GM13976 (cell line): ENCODE measurements at places on chromosomes 4 and X.

- peak; percentile 42 for DNase-seq
Observed at GRCh38 chr4:47972181-47972580, 44.3 kb downstream of the CNGA1 start.

GRCh38 chr4:67459164-67459563 is 86.1 kb downstream of the CENPC start:
- DNase-seq, result no peak

DNA sequence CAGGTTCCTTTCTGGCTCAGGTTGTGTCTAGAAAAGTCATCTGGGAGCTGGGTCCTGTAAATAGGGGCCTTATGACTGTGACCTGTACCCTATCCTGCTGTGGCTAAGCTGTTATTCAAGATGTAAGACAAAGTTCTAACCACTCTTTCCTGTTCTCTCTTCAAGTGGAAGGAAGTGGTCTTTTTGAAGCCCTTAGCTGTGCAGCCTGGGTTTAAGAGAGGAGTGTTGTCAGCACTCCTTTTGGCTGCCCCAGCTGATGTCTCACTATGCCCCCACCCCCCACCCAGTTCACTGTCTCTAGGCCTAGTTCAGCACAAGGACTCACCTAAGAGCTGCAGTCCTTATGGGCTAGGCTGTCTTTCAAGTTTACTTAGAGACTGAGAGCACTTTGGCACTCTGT is 1069.5 kb downstream of the FAM133A start:
- no peak for DNase-seq

GRCh38 chr4:29538889-29539646 is 1181.1 kb upstream of the PCDH7 start:
- no peak for DNase-seq

DNA sequence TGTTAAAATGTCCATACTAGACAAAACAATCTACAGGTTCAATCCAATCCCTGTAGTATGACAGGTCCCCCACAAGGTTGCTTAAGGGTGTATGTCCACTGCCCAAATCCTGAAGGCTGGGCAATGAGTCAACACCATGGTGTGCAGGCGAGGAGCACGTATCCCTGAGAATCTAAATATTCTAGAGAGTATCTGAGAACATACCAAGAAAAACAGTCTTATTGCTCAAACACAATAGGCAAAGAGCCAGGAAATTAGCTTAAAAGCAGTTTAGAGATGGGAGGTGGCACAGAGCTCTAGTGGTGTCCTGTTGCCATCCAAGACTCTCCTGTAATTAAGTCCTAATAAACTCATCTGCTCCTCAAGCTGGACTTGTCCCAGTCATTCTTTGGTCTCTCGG is 37.0 kb downstream of the RCHY1 start:
- DNase-seq, result no peak

- DNase-seq, result peak; percentile 38
Observed at GRCh38 chr4:10534820-10535219, 77.6 kb upstream of the ZNF518B start.

DNA sequence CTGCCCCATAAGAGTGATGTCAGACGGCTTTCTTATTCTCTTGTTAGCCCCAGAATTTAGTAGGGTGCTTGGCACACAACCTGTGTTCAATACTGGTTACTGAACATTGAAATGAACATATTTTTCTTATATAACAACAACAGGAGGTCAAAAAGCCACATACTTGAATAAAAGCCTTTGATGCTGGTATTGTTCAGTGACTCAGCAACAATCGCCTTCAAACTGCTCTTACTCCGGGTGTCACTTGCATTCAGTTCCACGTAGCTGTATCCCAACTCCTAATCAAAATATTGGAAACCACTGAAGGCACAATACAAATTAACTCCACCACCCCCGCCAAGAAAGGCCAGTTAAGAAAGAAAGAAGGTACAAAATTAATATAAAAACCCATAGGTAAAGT is 61.5 kb downstream of the RFC1 start:
- DNase-seq, result no peak

DNA sequence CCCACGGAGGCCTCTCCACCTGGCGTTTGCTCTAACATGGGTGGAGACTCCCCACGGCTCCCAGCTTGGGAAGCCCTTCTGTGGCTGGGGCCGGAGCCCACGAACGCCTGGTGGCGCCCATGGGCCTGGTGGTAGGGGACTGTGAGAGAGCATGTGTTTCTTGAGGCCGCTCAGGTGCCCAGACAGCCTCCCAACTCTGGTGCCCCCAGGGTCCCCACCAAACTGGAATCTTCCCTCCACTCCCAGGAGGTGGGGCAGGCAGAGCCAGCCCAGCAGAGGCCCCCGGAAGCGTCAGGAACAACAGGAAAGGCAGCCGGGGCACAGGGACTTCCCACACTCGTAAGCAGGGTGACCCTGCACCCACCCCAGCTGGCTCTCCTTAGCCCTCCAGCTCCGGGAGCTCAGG is 33.3 kb upstream of the FGFR3 start:
- no peak for DNase-seq

GRCh38 chr4:168777277-168777965 is 232.6 kb downstream of the CBR4 start:
- DNase-seq, result no peak

DNA sequence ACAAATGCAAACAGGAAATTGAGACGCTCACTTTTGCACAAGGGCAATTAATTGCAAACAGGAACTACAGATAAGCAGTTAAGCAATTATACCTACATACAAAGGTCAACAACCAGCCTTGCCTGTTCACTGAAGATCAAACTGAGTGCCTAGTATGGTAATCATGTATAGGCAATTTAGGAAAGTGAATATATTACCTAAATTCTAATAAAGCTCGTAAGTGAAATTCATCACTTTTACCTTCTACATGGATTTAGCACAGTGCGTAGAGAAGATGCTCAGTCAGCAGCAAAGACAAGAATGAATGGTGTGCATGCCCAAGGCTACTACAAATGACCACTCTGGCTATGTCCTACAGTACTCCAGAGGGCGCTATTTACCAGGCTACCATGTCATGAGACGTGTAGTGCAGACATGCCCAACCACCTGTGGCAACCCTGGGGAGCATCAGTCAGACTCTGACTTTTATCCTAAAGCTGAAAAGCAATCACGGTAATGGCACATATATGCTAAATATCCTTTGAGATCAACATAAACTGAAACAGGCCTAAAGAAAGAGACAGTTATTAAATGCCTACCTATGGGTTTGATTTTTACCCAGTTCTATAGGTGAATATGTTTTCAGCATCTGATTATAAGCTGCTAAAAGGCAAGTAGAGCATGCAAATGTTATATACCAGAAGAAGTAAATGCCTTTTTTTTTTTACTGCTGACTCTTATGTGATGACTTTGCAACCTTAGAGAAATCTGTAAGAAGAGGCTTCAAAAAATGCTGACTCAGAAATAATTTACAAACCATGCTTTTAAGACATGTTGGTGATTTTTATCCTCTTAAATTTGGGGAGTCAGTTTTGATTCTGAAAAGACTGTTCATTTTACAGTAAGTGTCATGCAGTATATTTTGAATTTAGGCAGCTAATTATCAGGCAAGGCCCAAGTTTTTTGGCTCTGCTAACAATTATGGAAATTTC is 178.0 kb downstream of the PPP3CA start:
- DNase-seq, result peak; percentile 17

DNA sequence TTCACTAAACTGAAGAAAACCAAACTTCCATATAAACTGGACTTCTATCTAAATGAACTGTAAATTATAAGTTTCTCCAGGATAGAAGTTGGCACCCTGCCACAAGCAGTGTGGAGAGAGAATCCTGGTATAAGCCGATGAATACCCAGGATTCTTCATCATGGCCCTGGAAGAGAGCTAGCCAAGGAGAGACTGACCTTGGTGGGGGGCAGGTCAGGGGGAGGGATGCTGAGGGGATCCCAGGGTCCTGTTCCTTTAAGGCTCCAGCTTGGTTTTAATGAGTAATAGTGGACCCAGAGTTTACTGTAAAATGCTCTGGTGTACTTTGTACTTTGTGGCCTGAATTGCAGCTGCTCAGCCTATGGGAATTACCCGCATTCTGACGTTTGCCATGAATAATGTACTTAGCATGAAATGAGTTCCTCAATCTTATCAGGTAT is 16.9 kb downstream of the RASSF6 start:
- DNase-seq, result peak; percentile 25

- no peak for DNase-seq
Observed at GRCh38 chr4:182736207-182736606, 181.0 kb downstream of the DCTD start.

DNA sequence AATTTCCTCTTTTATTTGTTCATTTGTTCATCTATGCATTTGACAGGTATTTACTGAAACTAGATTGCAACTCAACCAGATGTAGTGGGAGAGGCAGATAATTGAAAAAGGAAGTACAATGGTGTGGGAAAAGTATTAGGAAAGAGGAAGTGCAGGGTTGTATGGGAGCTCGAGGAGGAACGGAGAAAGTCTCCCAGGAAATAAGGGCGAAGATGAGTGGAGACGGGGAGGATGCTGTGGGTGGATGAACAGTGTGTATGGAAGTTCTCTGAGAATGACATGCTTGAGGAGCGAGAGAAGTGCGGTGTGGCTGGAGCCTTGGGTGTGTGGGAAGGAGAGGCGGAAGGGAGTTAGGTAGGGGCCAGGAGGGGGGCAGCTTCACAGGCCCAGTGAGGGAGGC is 87.5 kb upstream of the DHX15 start:
- DNase-seq, result no peak

GRCh38 chrX:40761762-40762161 is 26.4 kb upstream of the MED14 start:
- no peak for DNase-seq

- no peak for DNase-seq
Observed at GRCh38 chrX:106404512-106404911, 207.3 kb upstream of the RADX start.

- DNase-seq, result no peak
Observed at GRCh38 chr4:185546335-185546734, 11.0 kb upstream of the PDLIM3 start.

DNA sequence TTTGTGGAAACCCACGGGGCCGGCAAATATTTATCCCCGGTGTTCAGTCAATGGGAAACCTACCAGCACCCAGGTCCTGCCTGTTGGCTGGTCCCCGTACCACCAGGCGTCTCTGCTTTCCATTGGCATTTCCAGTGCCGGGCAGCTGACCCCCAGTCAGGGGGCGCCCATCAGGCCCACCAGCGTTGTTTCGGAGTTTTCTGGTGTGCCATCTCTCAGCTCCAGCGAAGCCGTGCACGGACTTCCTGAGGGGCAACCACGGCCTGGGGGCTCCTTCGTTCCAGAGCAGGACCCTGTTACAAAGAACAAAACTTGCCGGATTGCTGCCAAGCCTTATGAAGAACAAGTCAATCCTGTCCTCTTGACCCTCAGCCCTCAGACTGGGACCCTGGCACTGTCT is 32.7 kb downstream of the BCORL1 start:
- no peak for DNase-seq

- peak; percentile 75 for DNase-seq
Observed at GRCh38 chrX:11757719-11758399, at the start of gene MSL3. Gene MSL3, plus strand, starts transcription at chrX:11758237. Its CDS starts 27 bp downstream, at chrX:11758264.

- no peak for DNase-seq
Observed at GRCh38 chr4:176102414-176103063, 36.9 kb downstream of the WDR17 start.

GRCh38 chr4:156672492-156673305 is 298.9 kb downstream of the PDGFC start:
- DNase-seq, result no peak

- no peak for DNase-seq
Observed at GRCh38 chrX:9153300-9153699, 119.4 kb upstream of the FAM9B start.

DNA sequence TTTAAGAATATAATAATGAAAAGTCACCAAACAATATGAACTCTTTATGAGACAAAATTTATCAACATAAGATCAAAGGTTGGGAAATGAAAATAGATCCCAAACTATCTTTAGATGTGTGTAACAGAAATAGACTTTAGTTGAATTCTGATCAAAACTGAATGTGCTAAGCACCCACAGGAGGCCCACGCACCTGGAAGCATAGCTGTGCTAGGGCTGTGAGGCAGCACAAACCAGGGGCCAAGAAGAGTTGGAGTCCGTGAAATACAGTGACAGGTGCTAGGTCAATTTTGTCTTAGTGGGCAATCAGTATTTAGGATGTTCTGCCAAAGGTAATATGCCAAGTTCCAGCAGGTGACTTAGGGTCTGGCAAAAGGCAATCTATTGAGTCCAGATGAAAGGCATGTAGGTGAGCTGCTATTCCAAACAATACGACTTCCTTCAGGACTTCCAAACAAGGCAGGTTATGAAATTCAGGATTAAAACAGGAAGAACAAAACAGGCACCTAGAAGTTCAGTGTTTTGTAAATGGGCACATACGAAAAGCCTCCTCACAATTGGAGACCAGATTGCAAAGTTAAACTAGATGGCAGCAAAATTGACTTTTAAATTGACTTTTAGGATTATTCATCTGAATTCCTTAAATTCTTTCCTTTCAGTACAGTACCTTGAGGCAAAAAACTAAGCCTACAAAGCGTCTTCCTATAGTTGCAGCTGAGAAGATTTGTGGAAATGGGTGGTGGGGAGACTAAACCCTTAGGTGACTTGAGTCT is 4.7 kb upstream of the PCDH18 start:
- no peak for DNase-seq

DNA sequence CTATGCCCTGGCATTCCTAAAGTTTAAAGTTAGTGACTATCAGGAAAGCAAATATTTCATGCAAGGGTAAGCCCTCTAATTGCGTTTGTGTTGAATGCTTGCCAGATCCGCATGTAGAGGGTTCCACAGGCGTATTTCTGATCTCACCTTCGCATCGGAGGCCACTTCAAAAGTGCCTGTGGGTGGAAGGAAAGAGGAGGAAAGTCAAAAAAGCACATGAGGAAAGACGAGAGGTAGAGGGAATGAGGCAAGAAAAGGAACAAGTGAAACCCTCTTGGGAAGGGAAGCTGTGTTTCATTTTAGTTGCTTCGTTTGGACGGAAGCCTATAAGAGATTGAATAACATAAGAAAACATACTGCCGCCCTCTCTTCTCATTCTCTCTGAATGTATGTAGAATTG is 628.8 kb downstream of the SPRY1 start:
- DNase-seq, result no peak

- no peak for DNase-seq
Observed at GRCh38 chrX:123600181-123600580, 132.7 kb downstream of the THOC2 start.

GRCh38 chr4:179601671-179602070 is 2159.4 kb upstream of the AGA start:
- DNase-seq, result no peak

DNA sequence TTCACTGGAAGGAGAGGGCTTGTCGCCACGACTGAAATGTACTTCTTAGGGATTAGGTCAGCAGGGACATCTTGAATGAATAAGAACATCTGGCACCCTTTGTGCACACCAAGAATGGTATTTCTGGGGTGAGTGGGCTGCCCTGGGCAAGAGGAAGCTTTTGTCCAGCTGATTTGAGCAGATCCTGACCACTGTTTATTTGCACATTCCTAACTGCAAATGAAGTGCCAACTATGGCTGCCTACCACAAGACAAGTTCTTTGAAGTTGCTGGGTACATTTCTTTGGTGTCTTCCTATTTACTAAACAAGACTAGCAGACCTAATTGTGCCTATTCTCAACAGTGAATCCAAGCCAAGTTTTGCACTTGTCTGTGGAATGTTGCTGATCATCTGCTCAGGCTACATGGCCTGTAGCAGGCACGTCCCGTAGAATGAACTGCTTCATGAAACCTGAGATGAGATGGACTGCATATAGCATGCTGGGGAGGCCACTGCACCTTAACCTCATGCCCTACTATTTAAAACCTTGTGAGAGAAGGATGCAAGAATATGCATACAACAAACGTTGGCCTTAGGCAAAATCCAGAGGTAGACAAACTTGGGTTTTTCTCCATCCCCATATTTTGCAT is 45.0 kb downstream of the PIR start:
- DNase-seq, result no peak

GRCh38 chr4:67521506-67521905 is 23.8 kb downstream of the CENPC start:
- no peak for DNase-seq
